ENCODE measurements at places on chromosomes 1 and 21.

DNA sequence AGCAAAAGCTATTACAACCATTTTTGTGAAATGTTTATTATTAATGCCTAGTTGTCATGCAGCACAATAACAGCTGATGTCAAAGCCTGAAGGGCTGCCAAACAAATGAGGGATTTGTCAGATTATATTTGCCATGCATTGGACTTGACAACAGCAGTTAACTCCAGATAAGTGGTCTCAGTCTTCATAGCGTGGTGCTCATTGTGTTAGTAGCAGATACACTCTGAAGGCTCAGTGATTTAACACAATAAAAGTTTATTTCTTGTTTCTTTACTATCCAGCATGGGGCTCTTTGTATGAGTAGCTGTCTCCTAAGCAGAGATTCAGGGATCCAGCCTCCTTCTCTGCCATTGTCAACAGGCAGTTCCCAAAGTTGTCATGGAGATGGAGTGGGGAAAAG is 76.0 kb upstream of the PTGFRN start:
- DNase-seq: no peak

DNA sequence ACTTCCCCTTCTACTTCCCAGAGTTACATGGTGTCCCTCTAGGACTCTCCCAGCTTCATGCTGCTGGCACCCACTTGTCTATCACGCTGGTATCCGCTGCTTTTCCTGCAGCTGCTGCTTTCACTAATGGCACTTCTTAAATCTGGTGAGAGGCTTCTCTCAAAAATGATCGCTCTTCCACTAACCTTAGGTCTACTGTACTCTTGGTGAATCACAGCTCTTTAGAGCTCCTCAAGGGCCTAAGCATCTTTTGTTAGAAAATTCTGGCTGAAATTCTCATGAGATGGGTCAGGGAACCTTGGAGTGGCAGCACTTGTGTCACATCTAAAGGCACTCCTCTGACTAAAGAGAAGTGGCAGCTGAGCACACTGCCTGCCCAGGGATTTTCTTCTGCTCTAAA is 32.1 kb downstream of the ZMYND12 start:
- no peak for DNase-seq

- DNase-seq: no peak
Observed at GRCh38 chr1:47393141-47393540, 22.9 kb upstream of the FOXE3 start.

GRCh38 chr21:15604413-15604812 is 125.4 kb upstream of the USP25 start:
- no peak for DNase-seq

GRCh38 chr1:182752077-182752988 is 37.2 kb upstream of the NPL start:
- DNase-seq: no peak

DNA sequence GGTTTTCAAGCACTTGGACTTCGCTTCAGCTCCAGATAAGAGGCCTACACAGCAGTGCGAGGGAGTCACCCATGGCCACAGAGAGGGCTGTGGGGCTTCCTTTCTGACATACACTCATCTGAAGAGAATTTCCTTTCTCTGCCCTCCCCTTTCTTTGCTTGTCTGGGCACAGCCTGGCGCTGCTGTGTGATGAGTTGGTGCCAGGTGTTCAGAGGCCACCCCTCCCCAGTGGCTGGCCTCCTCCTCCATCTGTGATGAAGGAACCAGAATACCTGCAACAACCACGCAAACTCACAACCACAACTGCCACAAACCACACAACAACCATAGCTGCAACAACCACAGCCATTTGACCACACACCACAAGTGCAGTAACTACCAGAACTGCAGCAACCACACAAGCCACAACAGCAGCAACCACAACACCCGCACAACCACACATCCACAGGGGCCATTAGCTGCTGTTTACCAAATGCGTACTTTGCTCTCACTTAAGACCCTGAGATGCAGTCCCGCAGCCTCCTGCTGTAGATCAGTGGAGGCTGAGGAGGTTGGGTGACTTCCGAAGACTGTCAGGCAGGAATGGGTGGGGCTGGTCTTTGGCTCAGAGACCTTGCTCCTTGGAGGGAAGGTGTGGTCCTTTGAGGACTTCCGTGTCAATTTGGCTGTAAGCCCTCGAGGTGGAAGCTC is 71.1 kb downstream of the IER5 start:
- DNase-seq: no peak

Data from NCI-H748 treated with DMSO at 0.1 percent for 48 hours (cell line).